Activated CD4-positive, alpha-beta T cell treated with anti-CD3 and anti-CD28 coated beads, Interleukin-2, amount 50 U/mL, for 24 hours (primary cell): ENCODE measurements at places on chromosomes 5 and 9.

DNA sequence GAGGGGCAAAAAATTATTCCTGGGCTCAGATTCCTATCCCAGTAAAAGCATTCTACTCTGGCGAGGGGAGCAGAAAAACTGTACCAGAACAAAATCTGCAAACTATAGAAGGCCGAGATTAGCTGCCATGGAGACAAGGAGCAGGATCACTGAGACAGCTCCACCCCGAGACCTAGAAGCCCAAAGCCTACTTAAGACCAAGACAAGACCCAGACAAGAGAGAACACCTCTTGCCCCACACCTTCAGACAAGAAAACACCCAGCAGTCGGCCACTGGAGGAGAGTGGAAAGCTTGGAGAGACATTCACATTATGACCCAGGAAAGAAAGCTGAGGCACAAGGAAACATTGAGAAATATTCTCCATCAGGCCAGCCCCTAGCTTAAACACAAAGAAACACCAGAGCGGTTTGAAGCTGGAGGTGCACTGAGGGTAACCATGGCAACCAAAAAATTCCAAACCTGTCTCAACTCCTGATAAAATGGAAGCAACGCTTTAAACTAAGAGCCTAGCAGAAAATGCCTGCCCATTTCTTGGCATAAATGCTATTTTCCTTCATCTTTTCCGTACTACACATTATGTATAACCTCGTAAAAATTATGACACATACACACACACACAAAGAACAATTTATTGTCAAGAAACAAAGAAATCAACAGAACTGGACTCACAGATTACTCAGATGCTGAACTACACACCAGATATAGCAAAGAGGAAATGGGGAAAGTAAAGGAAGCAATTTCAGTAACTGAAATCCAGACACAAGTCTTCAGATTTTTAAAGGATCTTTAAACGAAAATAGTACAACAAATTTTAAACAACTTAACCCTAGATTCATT is 53.8 kb upstream of the FTMT start:
- DNase-seq: no peak

- DNase-seq: no peak
Measured at GRCh38 chr5:73542020-73542419, 23.4 kb downstream of the ANKRA2 start.

DNA sequence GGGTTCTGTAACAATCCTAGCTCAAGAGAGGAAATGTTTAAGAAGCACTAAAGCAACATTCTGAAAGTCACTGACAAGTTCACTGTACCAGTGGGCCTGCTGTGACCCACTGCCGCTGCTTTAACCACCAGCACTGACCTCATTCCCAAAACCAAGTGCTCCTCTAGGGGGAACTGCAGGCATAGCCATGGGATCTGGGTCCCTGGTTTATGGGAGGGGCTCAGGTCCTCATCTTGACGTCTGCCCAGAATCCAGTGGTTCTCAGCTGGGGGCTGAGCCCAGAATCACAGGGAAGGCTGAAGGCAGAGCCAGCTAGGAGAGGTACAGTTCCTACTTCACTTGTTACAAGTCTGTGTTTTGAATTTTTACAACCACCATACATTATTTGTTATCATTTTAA is 36.1 kb upstream of the SLC2A8 start:
- DNase-seq: no peak

DNA sequence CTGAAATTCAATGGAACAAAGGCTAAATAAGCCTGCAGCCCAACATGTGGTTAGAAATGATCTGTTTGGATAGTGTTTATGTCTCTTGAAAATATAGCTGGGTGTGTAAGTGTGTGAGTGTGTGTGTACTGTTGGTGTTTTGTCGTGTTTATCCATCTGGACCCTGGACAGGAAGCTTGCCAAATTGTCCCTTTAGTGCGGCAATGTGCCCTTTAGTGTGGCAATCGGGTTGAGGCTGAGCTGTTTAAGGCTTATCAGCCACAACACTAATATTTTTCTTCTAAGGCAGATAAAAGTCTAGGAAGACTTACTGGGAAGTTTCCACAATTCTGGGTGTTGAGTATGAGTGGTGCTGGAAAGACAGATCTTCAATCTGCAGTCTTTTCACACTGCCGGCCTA is 180.2 kb downstream of the YTHDC2 start:
- DNase-seq: no peak

DNA sequence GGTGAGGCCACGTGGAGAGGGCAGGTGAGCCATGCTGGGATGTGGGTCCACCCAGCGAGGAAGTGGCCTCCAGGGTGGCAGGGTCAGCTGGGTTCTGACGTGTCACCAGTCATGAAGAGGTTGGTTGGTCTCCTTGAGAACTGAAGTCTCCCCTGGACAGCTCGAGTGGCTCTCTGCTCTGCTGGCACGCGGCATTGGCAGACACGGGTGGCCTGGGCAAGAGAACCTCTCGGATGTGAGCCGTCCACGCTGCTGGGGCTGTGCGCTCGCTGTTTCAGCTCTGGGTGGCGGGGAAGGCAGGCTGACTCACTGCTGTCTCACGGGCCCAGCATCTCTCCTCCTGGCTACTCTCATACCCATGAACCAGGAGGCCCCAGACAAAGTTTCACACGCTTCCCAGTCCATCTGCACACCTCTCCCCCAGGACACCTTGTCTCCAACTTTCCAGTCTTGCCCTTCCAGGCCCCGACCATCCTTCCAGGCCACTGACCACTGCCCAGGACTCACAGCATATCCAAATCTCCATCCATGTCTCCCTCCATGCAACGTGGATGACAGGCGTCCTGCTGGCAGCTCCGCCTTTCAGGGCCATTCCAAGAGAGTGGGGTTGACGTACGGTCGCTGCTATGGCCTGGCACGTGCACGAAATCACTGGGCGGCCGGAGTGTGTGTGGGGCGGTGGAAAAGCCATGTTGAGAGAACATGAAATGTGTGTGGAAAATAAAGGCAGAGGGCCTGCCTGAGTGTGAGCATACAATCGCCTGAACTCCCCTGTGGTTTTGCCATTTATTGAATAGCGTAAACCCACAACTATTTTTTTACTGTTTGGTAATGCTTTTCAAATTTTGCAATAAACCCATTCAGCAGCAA is 145.0 kb upstream of the COL5A1 start:
- no peak for DNase-seq

DNA sequence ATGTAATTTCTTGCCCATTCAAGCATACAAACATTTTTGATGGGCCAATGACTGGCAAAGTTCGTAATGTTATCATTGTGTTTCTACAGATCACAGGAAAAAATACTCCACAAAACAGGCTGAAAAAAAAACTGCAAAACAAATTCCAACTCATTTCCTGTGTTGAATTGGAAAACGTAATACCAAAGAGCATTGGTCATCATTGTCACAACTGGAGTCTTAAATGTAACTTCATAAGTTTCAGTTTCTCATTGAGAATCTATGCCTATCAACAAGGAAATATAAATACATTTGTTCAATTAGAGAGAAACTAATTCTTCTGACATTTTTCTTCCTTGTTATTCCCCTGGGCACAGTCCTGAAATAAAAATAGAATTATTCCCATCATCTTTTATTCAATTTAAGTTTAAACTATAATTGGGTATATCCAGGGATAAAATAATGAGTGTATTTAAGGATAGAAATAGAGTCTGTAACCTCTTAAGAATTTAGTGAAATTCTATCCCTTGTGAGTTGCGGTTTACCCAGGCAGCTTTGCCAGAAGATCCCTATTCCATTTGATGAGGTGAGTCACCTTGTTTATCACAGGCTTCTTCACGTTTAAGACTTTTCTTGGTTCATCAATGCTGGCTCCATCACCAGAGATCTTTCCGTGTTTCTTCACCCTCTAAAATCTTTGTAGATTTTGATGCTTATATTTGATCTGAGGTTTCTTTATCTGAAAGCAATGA is 112.7 kb upstream of the ITGA1 start:
- DNase-seq: no peak

- no peak for DNase-seq
Measured at GRCh38 chr9:136085815-136086212, 9.3 kb downstream of the NACC2 start.

DNA sequence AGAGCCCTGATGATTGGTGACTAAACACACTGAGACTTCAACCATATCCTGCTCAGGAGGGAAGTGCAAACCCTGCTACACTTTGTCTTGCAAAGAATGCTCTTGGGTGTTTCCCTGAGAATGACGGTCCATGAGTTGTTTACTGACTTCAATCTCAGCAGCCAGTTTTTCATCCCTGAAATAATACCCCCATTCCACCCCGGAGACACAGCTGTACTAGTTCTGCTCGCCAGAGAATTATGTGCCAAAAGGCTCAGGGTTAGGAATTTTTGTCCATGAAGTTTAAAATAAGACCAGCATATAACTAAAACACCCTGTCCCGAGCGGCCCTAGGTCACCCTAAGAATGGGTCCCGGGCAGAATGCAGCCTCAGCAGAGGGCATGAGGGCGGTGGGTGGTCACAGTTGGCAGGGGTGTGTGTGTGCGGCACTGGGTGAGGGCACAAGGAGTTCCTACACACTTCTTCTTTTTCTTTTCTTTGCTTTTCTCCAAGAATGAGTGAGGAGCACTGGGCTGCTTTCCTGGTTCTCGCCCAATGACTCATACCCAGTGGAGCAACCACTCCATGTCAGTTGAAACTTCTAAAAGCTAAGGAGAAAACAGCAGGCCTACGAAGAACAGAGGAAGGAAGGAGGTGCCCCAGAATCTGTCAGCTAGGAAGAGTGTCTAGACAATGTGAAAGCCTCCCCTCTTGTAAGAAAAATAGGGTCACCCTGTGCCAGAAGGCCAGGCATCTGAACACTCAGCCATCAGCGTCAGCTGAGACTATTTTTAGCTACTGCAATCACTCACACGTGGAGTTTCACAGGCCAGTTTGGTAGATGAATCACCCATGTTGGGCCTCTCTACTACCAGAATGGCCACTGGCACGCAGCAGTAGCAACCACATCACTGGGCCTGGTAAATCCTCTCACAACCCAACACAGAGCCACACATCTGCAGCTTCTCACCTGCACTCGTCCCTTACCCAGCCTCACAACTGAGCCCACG is 105.9 kb downstream of the DPYSL3 start:
- DNase-seq: no peak

GRCh38 chr9:2839040-2839439 is 4.9 kb downstream of the PUM3 start:
- DNase-seq: no peak

GRCh38 chr5:4518903-4519672 is 621.0 kb upstream of the ADAMTS16 start:
- no peak for DNase-seq

GRCh38 chr5:16461782-16462181 is 3.8 kb downstream of the ZNF622 start:
- DNase-seq: no peak

DNA sequence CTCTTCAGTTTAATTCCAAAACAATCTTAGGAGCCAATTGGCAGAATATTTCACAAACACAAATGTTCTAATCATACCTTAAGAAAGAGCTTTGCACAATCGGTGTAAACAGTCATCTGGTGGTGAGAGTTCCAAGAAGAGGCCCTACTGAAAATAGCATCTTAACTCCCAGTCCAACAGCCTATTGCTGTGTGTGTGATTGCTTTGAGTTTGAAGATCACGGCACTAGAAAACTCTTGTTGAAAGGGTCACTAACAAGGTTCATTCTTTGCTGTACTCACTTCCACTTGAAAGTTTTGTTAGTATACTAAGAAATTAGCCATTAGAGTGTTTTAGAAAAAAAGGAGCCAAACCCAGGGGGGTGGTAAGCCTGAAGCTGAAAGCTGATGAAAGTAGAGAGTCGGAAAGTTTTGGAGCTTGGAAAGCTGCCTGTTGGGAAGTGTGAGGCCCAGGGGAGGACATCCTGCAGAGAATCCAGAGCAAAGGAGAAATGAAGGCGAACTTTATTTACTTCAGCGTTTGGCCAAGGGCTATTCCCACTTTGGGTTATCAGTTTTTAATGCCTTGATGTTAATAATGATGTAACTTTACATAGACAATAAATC is 180.3 kb upstream of the GHR start:
- DNase-seq: no peak

DNA sequence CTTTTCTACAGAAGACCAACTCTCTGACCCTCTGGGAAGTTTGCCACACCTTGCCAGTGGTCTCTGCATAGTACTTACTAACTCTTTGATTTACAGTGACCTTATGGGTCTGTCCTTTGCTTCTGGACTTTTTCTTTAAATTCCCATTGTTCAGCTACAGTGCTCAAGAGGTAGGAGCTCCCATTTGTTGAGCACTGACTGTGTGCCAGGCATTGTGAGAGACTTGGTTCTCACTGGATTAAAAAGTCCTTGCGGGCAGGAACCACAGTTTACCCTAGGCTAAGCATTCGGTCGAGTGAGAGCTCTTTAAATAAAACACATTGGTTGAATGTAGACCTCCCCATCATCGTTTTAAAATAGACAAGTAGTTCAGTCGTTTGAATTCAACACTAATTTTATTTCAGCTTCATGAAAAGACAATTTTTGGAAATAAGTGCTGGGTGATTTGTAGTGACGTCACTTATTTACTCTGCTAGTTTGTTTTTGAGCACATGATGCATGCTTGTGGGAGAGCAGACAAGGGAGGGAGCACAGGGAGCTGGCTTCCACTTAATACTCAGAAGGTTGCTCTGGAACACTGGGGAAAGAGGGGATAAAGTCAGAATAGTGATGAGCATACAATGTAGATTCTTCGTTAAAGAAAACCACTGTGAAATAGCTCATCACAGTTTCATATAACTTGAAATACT is 27.1 kb downstream of the RASGRF2 start:
- DNase-seq: no peak

GRCh38 chr9:93830012-93830596 is 125.1 kb downstream of the BARX1 start:
- no peak for DNase-seq

- no peak for DNase-seq
Measured at GRCh38 chr5:44275908-44276307, 113.3 kb downstream of the FGF10 start.

- DNase-seq: no peak
Measured at GRCh38 chr5:54705994-54706653, 188.6 kb downstream of the SNX18 start.

DNA sequence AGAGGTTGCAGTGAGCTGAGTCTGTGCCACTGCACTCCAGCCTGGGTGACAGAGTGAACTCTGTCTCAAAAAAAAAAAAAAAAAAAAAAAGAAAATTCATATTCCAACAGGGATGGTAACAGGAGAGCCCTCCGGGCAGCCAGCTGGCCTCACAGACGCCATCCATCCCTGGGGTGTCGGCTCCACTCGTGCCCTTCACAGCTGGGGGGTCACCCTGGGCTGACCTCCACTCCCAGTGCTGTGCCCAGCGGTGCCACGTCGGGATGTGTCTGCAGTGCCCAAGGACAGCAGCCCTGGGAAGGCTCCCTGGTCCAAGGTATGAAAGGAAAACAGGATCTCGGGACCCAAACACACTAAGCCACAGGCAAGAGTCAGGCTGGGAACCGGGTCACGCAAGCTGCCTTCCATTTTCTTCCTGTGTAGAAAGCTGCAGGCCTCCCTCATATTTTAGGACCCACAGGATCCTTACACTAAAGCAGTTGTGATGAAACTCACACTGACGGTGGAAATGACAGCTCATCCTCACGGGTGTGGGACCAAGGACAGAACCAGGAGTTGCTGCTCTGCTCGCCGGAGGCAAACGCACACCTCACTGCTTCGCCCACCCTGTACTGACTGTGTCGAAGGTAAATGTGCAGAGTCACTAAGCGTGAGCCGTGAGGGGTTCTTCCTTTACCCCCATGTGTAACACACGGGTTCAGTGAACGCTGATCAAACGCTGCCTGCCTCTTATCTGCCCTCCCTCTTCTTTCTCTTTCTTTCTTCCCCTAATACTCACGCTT is 5.3 kb downstream of the SLC12A7 start:
- no peak for DNase-seq

- DNase-seq: no peak
Measured at GRCh38 chr5:36369219-36369690, 67.6 kb upstream of the RANBP3L start.
